Colonic mucosa (tissue), 4 donors: ENCODE measurements at places on chromosomes 5 and 9. TPM values are rescaled to one million over a fixed set of nuclear protein-coding genes. Genes with fewer than 3 reads are reported as not detected.
A peak's percentile ranks its signal among the peaks of the same experiment; 100 is the strongest.

DNA sequence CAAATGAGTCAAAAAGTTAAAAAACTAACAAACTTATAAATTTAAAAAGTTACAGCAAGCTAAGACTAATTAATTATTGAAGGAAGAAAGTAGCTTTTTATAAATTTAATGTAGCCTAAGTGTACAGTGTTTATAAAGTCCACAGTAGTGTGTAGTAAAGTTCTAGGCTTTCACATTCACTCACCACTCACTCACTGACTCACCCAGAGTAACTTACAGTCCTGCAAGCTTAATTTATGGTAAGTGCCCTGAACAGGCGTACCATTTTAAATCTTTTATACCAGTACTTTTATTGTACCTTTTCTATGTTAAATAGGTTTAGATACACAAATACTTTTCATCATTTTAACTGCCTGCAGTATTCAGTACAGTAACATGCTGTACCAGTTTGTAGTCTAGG, 80.0 kb upstream of the C9orf72 start:
- H3K4me3 ChIP-seq = no peak overlapping the region
- no peaks in the 10 kb centered on the region for H3K36me3 ChIP-seq
- DNase-seq = no peak

- H3K4me1 ChIP-seq = peaks cover 4% of the 10 kb centered on the region
- DNase-seq = no peak
- no peaks in the 10 kb centered on the region for H3K36me3 ChIP-seq
- H3K27me3 ChIP-seq = no peaks in the 10 kb centered on the region
- H3K4me3 ChIP-seq = no peak overlapping the region
Measured at GRCh38 chr9:128152133-128153059, 3.1 kb downstream of the LCN2 start.

- H3K4me1 ChIP-seq = no peaks in the 10 kb centered on the region
- H3K27me3 ChIP-seq = no peaks in the 10 kb centered on the region
- no peak overlapping the region for H3K27ac ChIP-seq
- H3K4me3 ChIP-seq = no peak overlapping the region
- no peak for DNase-seq
Measured at GRCh38 chr5:176785184-176786145, 24.9 kb upstream of the UNC5A start.

GRCh38 chr9:132141344-132141947, 20.4 kb upstream of the NTNG2 start:
- no peaks in the 10 kb centered on the region for H3K4me1 ChIP-seq
- peaks cover 7% of the 10 kb centered on the region for H3K27me3 ChIP-seq
- no peak overlapping the region for H3K27ac ChIP-seq
- no peak for DNase-seq
- no peak overlapping the region for H3K4me3 ChIP-seq
- H3K36me3 ChIP-seq = no peaks in the 10 kb centered on the region

GRCh38 chr9:74948937-74949336, 3.8 kb downstream of the C9orf40 start:
- no peaks in the 10 kb centered on the region for H3K4me1 ChIP-seq
- no peak for DNase-seq
- H3K4me3 ChIP-seq = no peak overlapping the region

DNA sequence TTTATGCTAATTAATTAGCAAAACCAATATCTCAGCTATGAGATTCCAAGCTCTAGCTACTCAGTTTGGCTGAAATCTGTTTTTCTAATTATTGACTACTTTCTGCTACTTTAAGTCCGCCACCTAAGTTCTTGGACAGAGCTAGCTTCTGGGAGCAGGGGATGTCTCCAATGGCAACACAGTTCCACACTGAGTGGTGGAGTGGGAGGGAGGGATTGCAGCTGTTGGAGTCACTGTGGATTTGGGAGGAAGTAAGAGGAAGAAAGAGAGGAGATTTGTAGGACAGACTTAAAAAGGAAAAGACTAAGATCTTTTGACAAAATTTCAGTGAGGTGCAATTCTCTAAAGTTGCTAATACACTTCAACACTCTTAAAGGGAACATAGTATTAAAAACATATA, 450.8 kb downstream of the NFIB start:
- H3K36me3 ChIP-seq = no peaks in the 10 kb centered on the region
- H3K4me3 ChIP-seq = no peak overlapping the region
- no peaks in the 10 kb centered on the region for H3K4me1 ChIP-seq
- no peak overlapping the region for H3K27ac ChIP-seq

DNA sequence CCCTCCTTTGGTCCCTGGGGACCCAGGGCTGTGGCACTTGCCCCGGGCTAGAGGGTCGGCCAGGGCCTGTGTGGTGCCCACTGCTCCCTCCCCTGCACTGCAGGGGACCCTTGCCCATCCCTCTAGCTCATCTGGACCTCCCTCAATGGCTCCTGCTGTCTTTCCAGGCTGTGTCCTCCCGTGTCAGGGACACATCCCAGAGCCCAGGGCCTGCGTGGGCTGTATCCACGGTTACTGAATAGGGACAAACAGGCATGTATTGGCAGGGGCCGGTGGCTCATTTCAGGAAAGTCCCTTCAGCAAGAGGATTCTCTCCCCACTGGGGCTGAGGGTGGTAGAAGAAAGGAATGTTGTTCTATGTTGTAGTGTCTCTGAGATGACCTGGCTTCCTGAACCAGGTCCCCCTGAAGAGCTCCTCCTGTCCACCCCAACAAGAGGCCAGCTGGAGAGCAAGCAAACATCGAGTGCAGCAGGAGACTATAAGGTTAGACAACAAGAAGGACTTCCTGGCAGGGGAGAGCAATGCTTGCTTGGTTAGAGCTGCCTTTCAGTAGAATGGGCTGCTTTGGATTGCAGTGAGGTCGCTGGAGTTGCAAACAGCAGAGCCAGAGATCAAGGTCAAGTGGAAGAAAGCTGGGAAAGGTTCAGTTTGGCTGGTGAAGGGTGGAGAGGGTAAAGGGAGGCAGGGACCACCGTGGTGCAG, 1.0 kb upstream of the CRB2 start:
- DNase-seq = no peak
- H3K4me1 ChIP-seq = peaks cover 3% of the 10 kb centered on the region
- H3K36me3 ChIP-seq = no peaks in the 10 kb centered on the region
- H3K4me3 ChIP-seq = no peak overlapping the region
- H3K27ac ChIP-seq = no peak overlapping the region

DNA sequence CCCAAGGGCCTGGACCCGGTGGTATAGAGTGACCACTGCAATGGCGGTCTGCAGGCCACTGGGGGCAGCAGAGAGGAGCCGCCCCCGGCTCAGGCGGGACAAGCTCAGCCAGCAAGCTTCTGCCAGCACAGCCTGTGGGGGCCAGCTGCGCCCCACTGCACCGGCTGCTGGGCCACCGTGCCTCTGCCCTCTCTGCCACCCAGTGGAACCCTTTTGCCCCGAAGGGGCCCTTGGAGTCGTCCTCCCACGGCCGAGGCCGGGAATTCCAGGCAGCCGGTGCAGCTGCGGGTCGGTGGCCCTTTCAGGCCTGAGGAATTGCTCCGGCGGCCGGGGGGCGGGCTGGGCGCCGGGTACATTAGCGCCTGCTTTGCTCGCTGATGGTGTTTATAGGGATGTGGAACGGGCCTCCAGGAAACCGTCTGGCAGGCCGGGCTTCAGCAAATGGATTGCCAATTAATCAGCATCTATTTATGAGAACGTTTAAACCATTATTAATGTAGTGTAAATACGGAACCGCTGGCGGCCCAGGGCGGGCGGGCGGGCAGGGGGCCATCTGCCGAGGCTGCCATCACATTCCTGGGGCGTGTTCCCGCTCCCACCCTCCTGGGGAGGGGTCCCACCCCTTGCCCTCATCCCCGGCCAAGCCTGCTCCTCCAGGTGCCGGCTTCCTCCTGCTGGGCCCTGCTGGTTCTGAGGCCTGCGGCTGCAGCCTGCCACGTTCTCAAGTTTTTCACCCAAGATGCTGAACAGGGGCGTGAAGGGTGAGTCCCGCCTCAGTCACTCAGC, 127.4 kb downstream of the BARX1 start:
- no peaks in the 10 kb centered on the region for H3K4me1 ChIP-seq
- H3K36me3 ChIP-seq = no peaks in the 10 kb centered on the region
- H3K27me3 ChIP-seq = no peaks in the 10 kb centered on the region
- DNase-seq = peak; percentile 35
- H3K27ac ChIP-seq = no peak overlapping the region
- peak overlapping the region; percentile 23 for H3K4me3 ChIP-seq

GRCh38 chr5:98458004-98458403, 315.5 kb upstream of the RGMB start:
- no peak overlapping the region for H3K27ac ChIP-seq
- no peaks in the 10 kb centered on the region for H3K4me1 ChIP-seq
- no peak for DNase-seq
- no peaks in the 10 kb centered on the region for H3K27me3 ChIP-seq
- H3K4me3 ChIP-seq = no peak overlapping the region

- no peaks in the 10 kb centered on the region for H3K27me3 ChIP-seq
- H3K4me3 ChIP-seq = no peak overlapping the region
- no peaks in the 10 kb centered on the region for H3K4me1 ChIP-seq
- H3K27ac ChIP-seq = no peak overlapping the region
- no peaks in the 10 kb centered on the region for H3K36me3 ChIP-seq
Measured at GRCh38 chr9:81408951-81409350, 280.4 kb downstream of the TLE1 start.

Gene NUDT2
- 25.6 TPM for total RNA-seq

Gene FAM81B
- total RNA-seq = not detected

Gene PCDHGB1
- 1.7 TPM for total RNA-seq

Gene WDR31
- total RNA-seq = 3.0 TPM

Gene FOXI1
- 0.16 TPM for total RNA-seq
